ENCODE measurements at places on chromosomes 6 and 20.
A peak's percentile ranks its signal among the peaks of the same experiment; 100 is the strongest.

DNA sequence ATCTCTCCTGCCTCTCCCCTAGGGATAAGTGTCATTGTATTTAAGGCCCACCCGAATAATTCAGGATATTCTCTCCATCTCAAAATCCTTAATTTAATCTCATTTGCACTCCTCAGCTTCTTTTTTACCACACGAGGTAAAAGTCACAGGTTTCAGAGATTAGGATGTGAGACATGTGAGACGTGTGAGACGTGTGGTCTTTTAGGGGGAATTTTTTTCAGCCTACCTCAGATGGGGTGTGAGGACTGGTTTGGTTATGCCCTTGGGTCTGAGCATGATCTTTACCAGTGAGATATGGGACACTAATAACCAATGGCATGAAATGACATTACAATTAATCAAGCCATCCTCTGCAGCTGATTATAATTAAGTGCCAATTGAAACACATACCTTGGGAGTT is 324.2 kb downstream of the BMP2 start:
- H3K27me3 ChIP-seq: no peaks in the 10 kb centered on the region
- H3K4me1 ChIP-seq: no peaks in the 10 kb centered on the region
- H3K27ac ChIP-seq: no peak overlapping the region
- no peaks in the 10 kb centered on the region for H3K36me3 ChIP-seq
- H3K4me3 ChIP-seq: no peak overlapping the region

- H3K4me3 ChIP-seq: no peak overlapping the region
- peak; percentile 58 for DNase-seq
- no peaks in the 10 kb centered on the region for H3K36me3 ChIP-seq
- H3K4me1 ChIP-seq: no peaks in the 10 kb centered on the region
- no peak overlapping the region for H3K27ac ChIP-seq
These were observed 2.4 kb downstream of the C6orf132 start for GRCh38 chr6:42140032-42140431.

- H3K4me1 ChIP-seq: no peaks in the 10 kb centered on the region
- H3K36me3 ChIP-seq: no peaks in the 10 kb centered on the region
- no peak overlapping the region for H3K27ac ChIP-seq
- H3K27me3 ChIP-seq: no peaks in the 10 kb centered on the region
- DNase-seq: peak; percentile 88
These were observed 6.5 kb upstream of the ZSCAN9 start for GRCh38 chr6:28218312-28219248.

DNA sequence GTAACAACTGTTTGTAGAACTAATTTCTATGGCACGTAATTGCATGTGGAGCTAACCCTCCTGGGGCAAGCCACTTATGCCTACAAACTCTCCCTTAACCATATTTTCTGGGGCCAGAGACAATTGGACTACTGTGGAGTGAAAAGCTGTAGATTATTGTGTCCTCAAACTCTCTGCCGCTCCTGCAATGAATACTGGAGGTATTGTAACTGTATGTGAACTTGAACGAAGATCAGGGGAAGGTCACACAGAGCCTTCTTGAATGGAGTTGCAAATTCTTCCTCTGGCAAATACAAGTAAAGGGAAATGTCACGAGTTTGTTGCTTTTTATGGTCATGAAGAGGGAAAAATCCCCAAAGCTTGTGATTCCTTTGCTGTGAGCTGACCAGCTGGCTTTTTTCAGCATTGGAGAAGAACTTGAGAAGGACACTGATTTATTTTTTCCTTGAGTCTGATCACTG is 18.2 kb downstream of the AKAP12 start:
- no peak for DNase-seq
- no peaks in the 10 kb centered on the region for H3K36me3 ChIP-seq
- H3K4me1 ChIP-seq: peaks cover 1% of the 10 kb centered on the region
- H3K4me3 ChIP-seq: no peak overlapping the region

GRCh38 chr6:38524436-38525145 is 115.1 kb downstream of the BTBD9 start:
- H3K4me3 ChIP-seq: no peak overlapping the region
- no peaks in the 10 kb centered on the region for H3K27me3 ChIP-seq
- H3K36me3 ChIP-seq: no peaks in the 10 kb centered on the region

DNA sequence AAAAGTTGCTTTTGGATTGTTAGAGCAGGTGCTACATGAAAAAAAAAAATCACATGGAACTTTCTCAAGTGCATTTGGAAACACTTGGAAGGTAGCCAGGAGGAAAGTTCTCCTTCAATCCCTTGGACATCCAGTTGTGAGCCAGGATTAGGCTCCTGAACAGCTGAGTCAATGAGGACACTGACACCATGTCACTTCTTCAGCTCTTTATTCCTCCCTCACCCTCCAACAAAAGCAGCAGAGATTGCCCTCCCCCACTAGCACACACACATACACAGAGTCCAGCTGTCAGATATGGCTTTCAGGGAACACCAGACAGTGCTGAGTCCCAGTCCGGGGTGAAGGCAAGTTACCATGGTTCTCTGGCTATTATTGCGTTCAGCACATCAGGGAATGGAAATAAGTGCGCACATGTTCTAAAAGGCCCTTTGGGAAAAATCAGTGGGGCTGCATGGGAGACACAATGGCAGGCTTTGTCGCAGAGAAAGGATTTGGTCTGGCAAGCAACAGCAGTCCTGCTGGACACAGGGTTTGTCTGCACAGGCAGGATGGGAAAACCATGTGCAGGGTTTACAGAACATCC is 124.7 kb upstream of the MARCKS start:
- H3K4me1 ChIP-seq: no peaks in the 10 kb centered on the region
- H3K4me3 ChIP-seq: no peak overlapping the region
- H3K27me3 ChIP-seq: no peaks in the 10 kb centered on the region

DNA sequence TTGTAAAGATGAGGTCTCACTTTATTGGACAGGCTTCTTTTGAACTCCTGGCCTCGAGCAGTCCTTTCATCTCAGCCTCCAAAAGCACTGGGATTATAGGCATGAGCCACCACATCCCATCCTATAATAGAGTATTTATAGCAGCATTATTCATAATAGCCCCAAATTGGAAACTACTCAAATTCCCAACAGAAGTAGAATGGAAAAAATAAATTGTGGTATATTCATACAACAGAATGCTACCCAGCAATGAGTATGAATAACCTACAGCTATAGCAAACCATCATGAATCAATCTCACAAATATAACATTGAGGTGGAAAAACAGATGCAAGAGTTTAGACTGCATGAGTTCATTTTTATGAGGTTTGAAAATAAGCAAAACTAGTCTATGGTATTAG is 84.8 kb upstream of the BTBD3 start:
- no peaks in the 10 kb centered on the region for H3K4me1 ChIP-seq
- H3K27ac ChIP-seq: no peak overlapping the region
- no peaks in the 10 kb centered on the region for H3K36me3 ChIP-seq
- DNase-seq: no peak
- H3K27me3 ChIP-seq: no peaks in the 10 kb centered on the region
- H3K4me3 ChIP-seq: no peak overlapping the region

- H3K4me3 ChIP-seq: no peak overlapping the region
- no peaks in the 10 kb centered on the region for H3K27me3 ChIP-seq
- no peak overlapping the region for H3K27ac ChIP-seq
- H3K4me1 ChIP-seq: peaks cover 2% of the 10 kb centered on the region
These were observed 193.6 kb downstream of the EDN1 start for GRCh38 chr6:12483712-12484111.

DNA sequence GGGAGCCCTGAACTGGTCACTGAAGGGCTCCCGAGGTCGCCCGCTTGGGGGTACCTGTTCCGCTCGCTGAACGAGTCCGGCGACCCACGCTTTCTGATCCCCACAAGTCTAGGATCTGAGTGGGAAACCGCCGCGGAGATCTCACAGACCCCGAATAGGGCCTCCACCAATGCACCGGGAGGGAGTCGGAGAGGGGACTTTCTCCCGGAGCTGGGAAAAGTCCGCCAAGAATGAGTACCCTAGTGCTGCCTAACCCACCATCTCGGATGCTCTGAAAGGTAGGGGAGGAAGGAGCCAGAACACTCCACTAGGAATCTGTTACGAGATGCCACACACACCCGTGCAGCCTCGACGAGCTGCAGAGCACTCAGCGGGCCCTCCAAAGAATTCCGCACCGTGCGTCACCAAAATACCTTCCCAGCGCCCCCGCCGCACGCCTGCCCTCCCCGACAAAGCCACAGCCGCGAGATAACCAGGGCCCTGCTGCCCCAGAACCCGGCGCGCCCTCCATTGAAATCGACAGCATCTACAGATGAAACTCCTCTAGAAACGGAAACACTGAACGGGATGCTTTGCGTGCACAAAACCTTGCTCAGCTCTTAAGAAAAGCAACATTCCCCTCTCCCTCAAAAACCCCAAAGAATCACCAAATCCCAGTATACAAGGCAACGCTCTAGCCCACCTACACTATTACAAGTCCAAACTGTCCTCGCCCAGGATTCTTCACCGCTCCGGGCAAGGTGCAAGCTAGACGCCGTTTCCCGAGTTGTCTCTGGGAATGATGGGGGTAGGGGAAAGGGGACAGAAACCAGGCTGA is 686 bp downstream of the COL12A1 start:
- peak overlapping the region; percentile 56 for H3K4me3 ChIP-seq
- peak overlapping the region; percentile 1 for H3K27ac ChIP-seq
- no peaks in the 10 kb centered on the region for H3K4me1 ChIP-seq

GRCh38 chr20:4881006-4881730 is 120.1 kb downstream of the SLC23A2 start:
- no peak for DNase-seq
- no peak overlapping the region for H3K27ac ChIP-seq
- H3K4me3 ChIP-seq: no peak overlapping the region
- no peaks in the 10 kb centered on the region for H3K4me1 ChIP-seq

GRCh38 chr6:96301781-96302180 is 219.8 kb upstream of the UFL1 start:
- no peak overlapping the region for H3K4me3 ChIP-seq
- no peak overlapping the region for H3K27ac ChIP-seq
- no peaks in the 10 kb centered on the region for H3K4me1 ChIP-seq
- H3K27me3 ChIP-seq: no peaks in the 10 kb centered on the region
- no peaks in the 10 kb centered on the region for H3K36me3 ChIP-seq

DNA sequence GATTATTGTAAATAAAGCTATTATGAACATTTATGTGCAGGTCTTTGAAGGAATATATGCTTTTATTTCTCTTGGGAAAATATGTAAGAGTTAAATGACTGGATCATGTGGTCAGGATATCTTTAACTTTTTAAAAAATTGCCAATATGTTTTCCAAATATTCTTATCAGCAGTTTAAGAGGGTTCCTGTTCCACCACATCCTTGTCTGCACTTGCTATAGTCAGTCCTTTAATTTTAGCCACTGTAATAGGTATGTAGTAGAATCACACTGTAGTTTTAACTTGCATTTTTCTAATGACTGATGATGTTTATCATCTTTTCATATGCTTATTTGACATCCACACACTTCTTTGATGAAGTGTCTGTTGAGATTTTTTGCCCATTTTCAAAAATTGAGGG is 23.6 kb upstream of the HIVEP2 start:
- DNase-seq: no peak
- H3K27me3 ChIP-seq: no peaks in the 10 kb centered on the region
- no peaks in the 10 kb centered on the region for H3K36me3 ChIP-seq
- no peaks in the 10 kb centered on the region for H3K4me1 ChIP-seq
- H3K4me3 ChIP-seq: no peak overlapping the region

DNA sequence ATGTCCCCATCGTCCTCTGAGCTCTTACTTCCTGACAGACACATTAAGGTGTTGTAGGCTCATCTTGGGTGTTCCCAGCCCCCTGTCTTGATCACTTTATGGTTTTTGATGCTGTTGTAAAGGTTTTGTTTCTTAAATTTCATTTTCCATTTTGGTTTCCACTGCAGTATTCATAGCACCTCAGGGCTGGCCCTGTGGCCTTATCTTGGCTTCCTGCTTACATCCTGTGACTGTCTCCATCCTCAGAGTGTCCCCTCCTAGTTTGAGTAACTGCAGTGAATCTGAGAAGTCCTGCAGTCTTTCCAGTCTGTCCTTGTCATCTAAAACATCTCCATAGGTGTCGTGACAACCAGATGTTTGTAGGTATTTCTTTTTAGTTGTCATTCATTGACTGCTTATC is 50.9 kb downstream of the JARID2 start:
- no peak for DNase-seq
- no peak overlapping the region for H3K4me3 ChIP-seq
- H3K27me3 ChIP-seq: no peaks in the 10 kb centered on the region
- H3K36me3 ChIP-seq: no peaks in the 10 kb centered on the region

- peak overlapping the region; percentile 8 for H3K27ac ChIP-seq
- no peaks in the 10 kb centered on the region for H3K36me3 ChIP-seq
- no peaks in the 10 kb centered on the region for H3K27me3 ChIP-seq
- H3K4me1 ChIP-seq: peaks cover 5% of the 10 kb centered on the region
- DNase-seq: no peak
These were observed 405 bp downstream of the RALGAPA2 start for GRCh38 chr20:20712004-20712473.

DNA sequence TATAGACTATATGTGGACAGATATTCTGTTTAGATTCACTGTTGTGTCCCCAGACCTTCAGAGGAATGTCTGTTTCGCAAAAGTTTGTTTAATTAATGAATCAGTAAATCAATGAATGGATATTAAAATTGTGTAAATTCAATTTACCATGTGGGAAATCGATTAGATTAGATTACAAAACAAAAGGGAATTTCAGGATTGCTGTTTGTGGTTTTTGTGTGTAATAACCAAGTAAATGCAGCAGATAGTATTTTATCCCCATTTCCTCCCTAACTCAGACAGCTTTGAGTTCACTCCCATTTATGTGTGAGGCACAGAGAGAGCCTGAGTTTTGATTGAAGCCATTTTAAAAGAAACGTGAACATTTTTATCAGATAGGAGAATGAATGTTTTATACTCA is 214.8 kb downstream of the ADGB start:
- H3K27me3 ChIP-seq: no peaks in the 10 kb centered on the region
- no peaks in the 10 kb centered on the region for H3K4me1 ChIP-seq
- no peak overlapping the region for H3K4me3 ChIP-seq
- no peak for DNase-seq
- H3K27ac ChIP-seq: no peak overlapping the region

DNA sequence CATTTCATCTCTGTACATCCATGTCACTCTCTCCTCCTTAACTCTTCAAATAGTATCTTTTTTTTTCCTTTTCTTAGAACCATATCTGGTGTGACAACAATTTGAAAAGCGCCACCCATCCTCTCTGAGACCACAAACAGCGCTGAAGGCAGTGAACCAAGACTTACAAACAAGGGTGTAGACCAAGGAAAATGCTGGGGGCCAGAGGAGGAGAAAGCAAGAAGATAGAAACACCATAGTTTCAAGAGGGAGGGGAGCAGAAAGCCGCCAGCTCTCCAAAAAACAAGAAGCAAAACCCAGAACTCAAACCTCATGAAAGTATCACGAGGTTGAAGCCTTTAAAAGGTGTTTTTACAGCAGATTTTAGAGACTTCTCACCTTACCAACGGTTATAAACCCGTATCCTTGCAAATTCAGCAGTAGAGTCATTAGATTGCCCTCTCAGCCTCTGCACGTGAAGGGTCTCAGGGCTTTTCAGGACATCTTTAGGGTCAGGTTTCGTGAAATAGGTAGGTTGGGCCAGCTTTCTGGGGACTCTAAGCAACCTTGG is 13.3 kb upstream of the RIPOR2 start:
- no peaks in the 10 kb centered on the region for H3K27me3 ChIP-seq
- H3K4me1 ChIP-seq: no peaks in the 10 kb centered on the region
- H3K27ac ChIP-seq: no peak overlapping the region
- no peak overlapping the region for H3K4me3 ChIP-seq
- no peak for DNase-seq

- DNase-seq: peak; percentile 52
- no peak overlapping the region for H3K4me3 ChIP-seq
- H3K27ac ChIP-seq: no peak overlapping the region
- H3K36me3 ChIP-seq: no peaks in the 10 kb centered on the region
These were observed 43.3 kb downstream of the IRAK1BP1 start for GRCh38 chr6:78910591-78911171.

GRCh38 chr6:125955973-125956372 is 597 bp upstream of the HINT3 start:
- peak overlapping the region; percentile 16 for H3K4me3 ChIP-seq
- peaks cover 3% of the 10 kb centered on the region for H3K4me1 ChIP-seq
- H3K27me3 ChIP-seq: no peaks in the 10 kb centered on the region
- H3K36me3 ChIP-seq: no peaks in the 10 kb centered on the region
- no peak for DNase-seq
- H3K27ac ChIP-seq: no peak overlapping the region
